ENCODE measurements at places on chromosomes 6 and 20. TPM values are rescaled to one million over a fixed set of nuclear protein-coding genes. Genes with fewer than 3 reads are reported as not detected.

DNA sequence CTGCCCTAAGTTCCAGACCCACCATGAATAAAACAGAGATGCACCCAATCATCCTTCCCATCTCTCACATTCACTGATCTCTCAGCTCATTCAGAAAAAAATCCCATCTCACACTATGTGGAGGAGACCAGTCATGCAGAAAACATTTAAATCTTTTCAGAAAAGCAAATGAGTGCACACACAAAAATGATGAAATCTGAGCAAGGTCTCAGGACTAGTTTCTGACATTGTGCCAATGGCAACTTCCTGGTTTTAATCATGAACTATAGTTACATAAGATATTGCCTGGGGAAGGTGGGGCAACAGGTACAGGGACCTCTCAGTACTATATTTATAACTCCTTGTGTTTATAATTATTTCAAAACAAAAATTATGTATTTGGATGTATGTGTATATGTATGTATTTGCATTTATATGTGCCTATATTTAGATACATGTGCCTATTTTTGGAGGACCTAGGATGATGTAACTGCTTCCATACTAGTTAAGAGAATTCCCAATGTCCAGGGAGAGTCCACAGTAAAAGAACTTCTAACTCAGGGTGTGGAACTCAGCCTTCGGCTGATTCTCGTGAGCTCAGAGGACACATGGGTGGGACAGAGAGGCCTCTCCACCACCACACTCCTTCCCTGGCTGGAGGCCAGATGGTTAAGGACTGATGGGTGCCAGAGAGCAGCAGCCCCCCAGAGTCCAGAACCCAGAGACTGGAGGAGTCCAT lies 71.7 kb upstream of the MAP3K4 start:
- no peak for DNase-seq
- no peaks in the 10 kb centered on the region for H3K36me3 ChIP-seq
- H3K27me3 ChIP-seq: peaks cover 8% of the 10 kb centered on the region
- H3K4me3 ChIP-seq: no peak overlapping the region
- H3K27ac ChIP-seq: no peak overlapping the region

GRCh38 chr6:131292145-131292938 lies 157.1 kb downstream of the AKAP7 start:
- no peak overlapping the region for H3K4me3 ChIP-seq
- H3K36me3 ChIP-seq: peaks cover 13% of the 10 kb centered on the region
- peak overlapping the region; percentile 39 for H3K27ac ChIP-seq
- H3K4me1 ChIP-seq: peaks cover 10% of the 10 kb centered on the region
- no peaks in the 10 kb centered on the region for H3K27me3 ChIP-seq

DNA sequence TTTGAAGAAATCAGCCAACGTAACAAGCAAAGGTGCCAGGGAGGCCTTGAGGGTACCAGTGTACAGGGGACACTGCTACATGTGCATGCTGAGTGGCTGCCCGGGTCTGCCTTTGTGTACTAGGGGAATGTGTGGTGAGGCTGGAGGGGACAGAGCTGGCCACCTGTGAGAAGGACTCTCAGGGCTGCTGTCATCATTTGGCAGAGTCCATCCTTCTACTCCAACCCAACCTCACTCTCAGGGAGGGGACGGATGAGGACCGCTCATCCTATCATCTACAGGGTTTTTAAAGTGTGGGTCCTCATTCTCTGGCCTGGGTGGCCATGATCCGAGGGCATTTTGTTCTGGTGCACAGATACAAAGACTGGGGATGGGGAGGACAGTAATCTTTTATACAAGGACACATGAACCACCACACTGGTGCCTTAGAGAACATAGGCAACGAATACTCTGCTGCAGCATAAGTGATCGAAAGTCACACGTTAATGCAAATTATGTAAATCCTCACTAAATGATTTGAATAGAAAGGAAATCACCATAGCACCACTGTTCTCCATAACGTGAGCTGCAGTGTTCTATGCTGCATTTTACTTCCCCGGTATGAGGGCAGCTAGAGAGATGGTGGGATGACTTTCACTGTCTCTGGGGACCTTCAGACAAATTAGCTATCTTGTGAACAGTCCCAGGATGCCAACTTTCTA lies 181.4 kb downstream of the GMPR start:
- DNase-seq: no peak
- H3K36me3 ChIP-seq: peaks cover 11% of the 10 kb centered on the region
- no peaks in the 10 kb centered on the region for H3K27me3 ChIP-seq
- H3K27ac ChIP-seq: peak overlapping the region; percentile 88
- H3K4me1 ChIP-seq: peaks cover 40% of the 10 kb centered on the region

DNA sequence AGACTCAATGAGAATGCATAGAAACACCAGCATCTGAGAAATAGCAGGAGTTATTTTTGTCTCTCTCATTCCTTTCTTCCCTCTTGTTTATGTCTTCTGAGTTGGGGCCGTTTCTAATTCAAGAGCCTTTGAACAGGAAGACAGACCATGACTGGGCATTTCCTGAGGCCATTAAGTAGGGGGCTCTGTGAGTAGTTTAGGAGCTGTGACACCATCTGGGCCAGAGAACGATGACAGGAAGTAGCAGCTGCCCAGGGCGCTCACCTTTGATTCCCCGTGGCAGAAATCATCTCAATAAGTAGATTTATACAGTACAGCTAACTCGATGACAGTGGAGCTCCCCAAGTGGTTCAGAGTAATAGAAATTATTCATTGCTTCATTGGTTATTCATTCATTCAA lies 298.4 kb upstream of the PLN start:
- H3K4me3 ChIP-seq: no peak overlapping the region

DNA sequence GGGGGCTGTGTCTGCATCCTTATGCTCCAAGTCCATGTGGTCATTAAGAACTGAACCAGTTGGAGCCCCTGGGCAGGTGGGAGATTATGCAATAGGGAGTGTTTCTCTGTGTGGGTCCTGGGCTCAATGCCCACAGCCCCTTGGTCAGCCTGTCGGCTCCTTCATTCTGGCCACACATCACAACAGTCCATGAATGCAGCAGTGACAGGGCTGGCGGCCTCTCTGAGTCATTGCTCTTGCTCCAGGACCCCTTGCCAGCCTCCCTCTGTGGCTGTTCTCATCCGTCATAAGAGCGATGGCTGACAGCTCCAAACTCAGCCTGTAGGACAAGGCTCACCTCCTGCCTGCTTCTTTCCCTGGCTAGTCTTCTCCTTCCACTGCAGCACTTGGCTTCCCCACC lies 609.5 kb upstream of the CDH4 start:
- no peaks in the 10 kb centered on the region for H3K4me1 ChIP-seq
- no peak overlapping the region for H3K4me3 ChIP-seq

GRCh38 chr20:634148-634925 lies 18.7 kb downstream of the SRXN1 start:
- H3K4me1 ChIP-seq: no peaks in the 10 kb centered on the region
- peaks cover 10% of the 10 kb centered on the region for H3K27me3 ChIP-seq
- no peak for DNase-seq
- H3K4me3 ChIP-seq: no peak overlapping the region

DNA sequence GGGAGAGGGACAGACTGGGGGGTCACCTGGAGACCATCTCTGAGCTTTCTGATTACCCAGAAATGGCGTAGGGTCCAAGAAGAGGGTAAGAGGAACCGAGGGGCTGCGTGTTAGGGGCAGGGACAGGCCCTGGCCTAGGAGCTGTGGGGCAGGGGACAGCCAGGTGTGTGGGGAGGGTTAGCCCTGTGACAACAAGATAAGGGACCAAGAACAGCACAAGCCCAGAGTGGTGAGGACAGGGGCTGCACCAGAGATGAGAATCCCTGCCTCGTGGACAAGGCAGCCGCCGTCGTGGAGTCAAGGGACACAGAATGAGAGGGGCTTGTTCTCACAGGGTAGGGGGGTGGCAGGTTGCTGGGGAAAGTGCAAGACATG lies 449 bp upstream of the AVP start:
- H3K36me3 ChIP-seq: no peaks in the 10 kb centered on the region
- no peak for DNase-seq
- peaks cover 5% of the 10 kb centered on the region for H3K4me1 ChIP-seq

GRCh38 chr20:51182571-51182970 lies 159.7 kb upstream of the KCNG1 start:
- H3K27me3 ChIP-seq: peaks cover 13% of the 10 kb centered on the region
- no peaks in the 10 kb centered on the region for H3K4me1 ChIP-seq
- no peak for DNase-seq
- no peak overlapping the region for H3K4me3 ChIP-seq

GRCh38 chr20:36396340-36396739 lies 90.2 kb downstream of the DLGAP4 start:
- H3K4me3 ChIP-seq: no peak overlapping the region
- DNase-seq: no peak
- peaks cover 6% of the 10 kb centered on the region for H3K27me3 ChIP-seq
- peaks cover 4% of the 10 kb centered on the region for H3K4me1 ChIP-seq
- no peak overlapping the region for H3K27ac ChIP-seq

DNA sequence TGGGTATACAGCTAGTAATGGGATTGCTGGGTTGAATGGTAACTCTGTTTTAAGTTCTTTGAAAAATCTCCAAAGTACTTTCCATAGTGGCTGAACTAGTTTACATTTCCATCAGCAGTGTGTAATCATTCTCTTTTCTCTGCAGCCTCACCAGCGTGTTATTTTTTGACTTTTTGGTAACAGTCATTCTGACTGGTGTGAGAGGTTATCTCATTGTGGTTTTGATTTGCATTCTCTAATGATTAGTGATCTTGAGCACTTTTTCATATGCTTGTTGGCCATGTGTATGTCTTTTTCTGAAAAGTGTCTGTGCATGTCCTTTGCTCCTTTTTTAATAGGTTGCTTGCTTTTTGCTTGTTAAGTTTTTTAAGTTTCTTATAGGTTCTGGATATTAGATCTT lies 194.2 kb upstream of the PHACTR1 start:
- H3K4me3 ChIP-seq: no peak overlapping the region
- H3K36me3 ChIP-seq: no peaks in the 10 kb centered on the region
- peaks cover 7% of the 10 kb centered on the region for H3K27me3 ChIP-seq
- H3K4me1 ChIP-seq: no peaks in the 10 kb centered on the region

- no peaks in the 10 kb centered on the region for H3K4me1 ChIP-seq
- H3K27ac ChIP-seq: no peak overlapping the region
- no peaks in the 10 kb centered on the region for H3K36me3 ChIP-seq
- H3K4me3 ChIP-seq: no peak overlapping the region
Observed at GRCh38 chr6:10101551-10102252, 313.2 kb downstream of the TFAP2A start.

CTAGE9 gene
- total RNA-seq: not detected

TMX4 gene
- 42.6 TPM for total RNA-seq

Data from activated naive CD8-positive, alpha-beta T cell treated with anti-CD3 and anti-CD28 coated beads, Interleukin-2, amount 10 ng/mL, durations not matched to agents 7 days and 5 days (primary cell).